Type B pancreatic cell (in vitro differentiated cells): ENCODE measurements at places on chromosomes 16 and 17. TPM values are rescaled to one million over a fixed set of nuclear protein-coding genes. Genes with fewer than 3 reads are reported as not detected.

- no peak for DNase-seq
Measured at GRCh38 chr17:79027925-79028491, 4.0 kb downstream of the C1QTNF1 start.

DNA sequence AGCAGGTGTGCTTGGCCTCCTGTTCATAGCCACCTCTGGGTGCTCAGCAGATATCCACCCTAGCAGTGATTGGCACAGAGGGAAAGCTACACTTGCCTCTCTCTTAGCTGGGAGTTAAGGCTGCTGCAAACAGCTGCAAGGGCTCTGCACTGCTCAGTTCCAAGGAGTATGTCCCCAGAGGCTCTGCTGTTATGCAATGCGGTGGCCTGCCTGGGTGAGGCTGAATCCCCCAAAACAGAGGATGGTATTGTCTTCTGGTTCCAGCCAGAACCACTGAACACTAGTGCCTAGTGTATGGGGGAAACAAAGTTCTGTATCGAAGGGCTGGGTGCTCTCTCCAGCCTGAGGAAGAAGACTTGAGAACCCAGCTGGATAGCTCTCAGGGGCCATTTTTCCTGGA, 16.8 kb downstream of the TMEM94 start:
- no peak for DNase-seq

Gene PLA2G10
- total RNA-seq = 1.3 TPM in 1 of 2 replicates, not detected in the other

DNA sequence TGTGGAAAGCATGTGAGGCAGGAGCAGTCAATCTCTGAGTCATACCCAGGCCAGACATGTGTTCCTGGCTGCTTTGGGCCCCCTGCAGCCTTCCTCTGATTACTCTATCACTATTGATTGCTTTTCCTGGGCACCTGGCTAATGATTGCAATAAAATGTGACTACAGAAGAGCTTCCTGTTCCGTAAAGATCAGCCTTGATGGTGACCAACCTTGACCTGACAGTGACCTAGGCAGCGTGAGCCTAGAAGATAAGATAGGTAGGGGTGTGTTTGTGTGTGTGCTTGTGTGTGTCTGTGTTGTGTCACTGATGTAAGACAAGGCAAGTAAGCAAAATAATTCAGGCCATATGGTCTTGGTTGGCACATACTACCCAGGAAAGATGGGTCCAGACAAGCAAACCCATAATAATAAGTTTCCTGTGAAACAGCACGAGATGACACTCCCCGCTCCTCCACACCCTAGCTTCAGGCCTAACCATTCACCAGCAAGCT, 367.7 kb upstream of the CDH11 start:
- DNase-seq = no peak

Gene TSNAXIP1
- 3.9 and 7.2 TPM in 2 replicates for total RNA-seq

DNA sequence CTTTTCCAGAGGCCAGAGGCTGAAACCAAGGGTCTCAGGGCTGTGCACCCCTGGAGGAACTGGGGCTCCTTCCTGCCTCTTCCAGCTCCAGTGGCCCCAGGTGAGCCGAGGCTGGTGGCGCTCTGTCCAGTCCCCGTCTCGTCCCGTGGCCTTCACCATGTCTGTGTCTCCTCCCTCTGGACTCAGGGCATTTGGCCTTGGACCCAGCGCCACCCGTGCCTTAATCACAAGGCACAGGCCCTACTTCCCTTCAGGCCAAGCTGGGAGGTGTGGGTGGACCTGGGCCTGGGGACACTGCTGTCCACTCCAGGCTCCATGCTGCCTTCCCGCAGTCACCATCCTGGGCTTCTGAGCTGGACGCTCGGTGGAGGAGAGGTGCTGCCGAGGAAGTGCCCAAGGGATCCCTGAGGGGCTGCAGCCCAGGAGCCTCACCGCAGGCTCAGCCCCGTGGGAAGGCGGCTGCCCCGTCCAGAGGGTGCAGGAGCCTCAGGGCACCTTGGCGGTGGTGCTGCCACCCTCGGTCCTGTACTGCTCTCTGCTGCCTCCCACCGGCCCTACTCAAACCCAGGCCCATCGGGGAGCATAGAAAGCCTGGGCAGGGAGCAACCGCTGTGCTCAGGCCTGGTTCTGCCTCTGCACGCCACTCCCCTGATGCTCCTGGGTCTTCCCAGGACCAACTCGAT, 9.6 kb upstream of the APRT start:
- DNase-seq = no peak

GRCh38 chr16:6247775-6248174, 1084.9 kb upstream of the RBFOX1 start:
- DNase-seq = no peak

Gene CD300E
- total RNA-seq = not detected in 2 replicates

DNA sequence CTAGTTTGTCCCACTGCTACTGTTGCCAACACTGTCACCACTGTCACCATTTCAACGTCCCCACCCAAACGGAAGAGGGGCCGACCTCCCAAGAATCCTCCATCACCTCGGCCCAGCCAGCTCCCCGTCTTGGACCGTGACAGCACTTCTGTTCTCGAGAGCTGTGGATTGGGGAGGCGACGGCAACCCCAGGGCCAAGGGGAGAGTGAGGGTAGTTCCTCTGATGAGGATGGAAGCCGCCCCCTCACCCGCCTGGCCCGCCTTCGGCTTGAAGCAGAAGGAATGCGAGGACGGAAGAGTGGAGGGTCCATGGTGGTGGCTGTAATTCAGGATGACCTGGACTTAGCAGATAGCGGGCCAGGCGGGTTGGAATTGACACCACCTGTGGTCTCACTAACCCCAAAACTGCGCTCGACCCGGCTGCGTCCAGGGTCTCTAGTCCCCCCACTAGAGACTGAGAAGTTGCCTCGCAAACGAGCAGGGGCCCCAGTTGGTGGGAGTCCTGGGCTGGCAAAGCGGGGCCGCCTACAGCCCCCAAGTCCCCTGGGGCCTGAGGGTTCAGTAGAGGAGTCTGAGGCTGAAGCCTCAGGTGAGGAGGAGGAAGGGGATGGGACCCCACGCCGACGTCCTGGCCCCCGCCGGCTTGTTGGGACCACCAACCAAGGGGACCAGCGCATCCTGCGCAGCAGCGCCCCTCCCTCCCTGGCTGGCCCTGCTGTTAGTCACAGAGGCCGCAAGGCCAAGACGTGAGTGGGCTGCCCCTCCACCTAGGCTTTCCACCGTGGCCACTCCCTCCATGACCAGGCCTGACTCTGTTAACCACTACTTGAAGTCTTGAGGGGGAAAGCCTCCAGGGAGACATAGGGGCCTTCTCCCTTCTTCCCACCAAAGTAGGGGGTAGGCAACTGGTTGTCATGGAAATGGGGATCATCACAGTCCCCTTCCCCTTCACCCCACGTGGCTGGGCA, 9.0 kb upstream of the PHKG2 start:
- DNase-seq = no peak

DNA sequence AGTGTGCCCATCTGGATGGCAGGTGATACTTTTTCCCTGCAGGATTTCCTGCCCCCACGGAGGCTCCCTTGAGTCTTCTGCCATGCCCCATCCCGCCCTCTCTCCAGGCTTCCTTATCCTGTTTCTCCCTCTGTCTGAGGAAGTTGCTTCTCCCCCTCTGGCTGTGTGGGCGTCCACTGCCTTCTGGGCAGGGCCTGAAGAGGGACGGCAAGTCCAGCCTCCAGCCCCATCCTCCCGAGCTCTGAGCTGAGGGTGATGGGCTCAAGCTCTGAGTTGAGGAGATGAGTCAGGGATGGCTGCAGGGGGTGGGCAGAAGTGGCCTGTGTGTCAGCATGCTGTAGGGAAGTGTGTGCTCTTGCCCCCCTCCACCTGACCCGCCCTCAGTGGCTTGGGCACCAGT, 14.2 kb upstream of the RAP1GAP2 start:
- no peak for DNase-seq

GRCh38 chr16:56801762-56802161, 63.2 kb upstream of the SLC12A3 start:
- DNase-seq = no peak

Gene HOXB2
- total RNA-seq = 35.6 and 36.5 TPM in 2 replicates

DNA sequence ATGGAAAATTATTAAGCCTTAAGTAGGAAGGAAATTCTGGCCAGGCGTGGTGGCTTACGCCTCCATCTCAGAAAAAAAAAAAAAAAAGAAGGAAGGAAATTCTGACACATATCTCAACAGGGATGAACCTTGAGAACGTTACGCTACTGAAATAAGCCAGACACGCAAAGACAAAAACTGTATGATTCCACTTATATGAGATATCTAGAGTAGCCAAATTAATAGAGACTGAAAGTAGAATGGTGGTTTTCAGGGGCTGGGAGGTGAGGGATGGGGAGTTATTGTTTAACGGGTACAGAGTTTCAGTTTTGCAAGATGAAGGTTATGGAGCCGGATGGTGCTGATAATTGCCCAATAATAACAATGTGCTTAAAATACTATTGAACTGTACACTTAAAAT, 16.2 kb upstream of the HNF1B start:
- no peak for DNase-seq

DNA sequence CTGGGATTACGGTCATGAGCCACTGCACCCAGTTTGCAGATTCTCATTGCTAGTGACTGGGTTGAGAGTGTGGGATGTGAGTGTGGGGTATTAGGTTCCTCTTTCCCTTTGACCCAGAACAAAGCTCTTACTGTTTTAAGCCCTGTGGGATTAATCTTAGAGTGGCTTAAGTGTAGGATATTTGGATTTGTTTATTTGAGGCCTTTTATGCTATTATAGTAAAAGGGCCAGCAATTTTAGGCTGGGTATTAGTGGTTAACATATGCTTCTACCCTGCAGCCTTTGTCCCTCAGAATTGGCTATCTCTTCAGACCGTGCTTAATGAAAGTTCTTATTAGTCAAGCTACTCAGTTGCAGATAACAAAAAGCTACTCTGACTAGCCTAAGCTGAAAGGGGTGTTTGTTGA, 3.2 kb downstream of the SGF29 start:
- no peak for DNase-seq

- DNase-seq = no peak
Measured at GRCh38 chr17:39813631-39814030, 50.5 kb downstream of the IKZF3 start.

Gene LRRC46
- total RNA-seq = 0.64 and 2.8 TPM in 2 replicates

DNA sequence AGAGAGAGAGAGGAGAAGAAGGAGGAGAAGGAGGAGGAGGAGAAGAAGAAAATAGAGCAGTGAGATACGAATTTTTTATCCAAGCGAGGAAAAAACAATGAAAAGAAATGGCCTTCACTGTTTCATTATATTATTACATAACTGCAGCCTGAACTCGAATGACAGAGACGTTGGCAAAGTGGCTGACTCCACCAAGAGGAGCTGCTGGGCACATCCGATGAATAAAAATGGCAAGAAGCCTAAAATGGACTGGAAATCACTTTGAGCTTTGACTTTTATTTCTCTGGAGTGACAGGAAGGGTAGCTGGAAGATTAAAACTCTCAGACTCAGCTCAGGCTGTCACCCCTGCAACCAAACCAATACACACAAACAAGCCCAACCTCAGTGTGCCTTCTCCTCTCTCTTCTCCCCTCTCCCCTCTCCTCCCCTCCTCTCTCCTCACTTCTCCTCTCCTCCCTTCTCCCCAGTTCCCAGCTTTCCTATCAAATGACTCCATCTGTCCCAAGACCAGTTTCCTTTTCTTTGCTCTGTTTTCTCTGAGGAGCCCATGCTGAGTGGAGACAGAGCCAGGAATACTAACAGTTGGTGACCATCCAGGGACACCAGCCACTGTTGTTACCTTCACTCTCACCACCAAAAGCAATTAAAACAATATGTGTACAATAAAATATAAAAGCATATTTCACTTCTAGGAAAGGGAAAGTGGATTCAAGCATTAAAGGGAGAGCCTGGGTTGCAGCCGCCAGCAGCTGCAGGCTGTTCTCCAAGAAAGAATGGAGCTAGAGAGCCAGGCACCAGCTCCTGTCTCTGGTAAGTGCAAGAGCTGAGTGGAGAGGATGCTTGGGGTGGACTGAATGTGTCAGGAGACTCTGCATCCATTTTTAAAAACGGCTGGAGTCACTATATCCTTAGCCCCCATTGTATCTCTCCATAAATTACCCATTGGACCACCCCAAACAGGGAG, 51.2 kb downstream of the SOX9 start:
- DNase-seq = no peak

Gene C17orf113
- total RNA-seq = 2.1 and 3.0 TPM in 2 replicates

Gene CCL5
- total RNA-seq = 1.1 TPM in 1 of 2 replicates, not detected in the other

Gene WFIKKN2
- 1.7 TPM in 1 of 2 replicates, not detected in the other for total RNA-seq

DNA sequence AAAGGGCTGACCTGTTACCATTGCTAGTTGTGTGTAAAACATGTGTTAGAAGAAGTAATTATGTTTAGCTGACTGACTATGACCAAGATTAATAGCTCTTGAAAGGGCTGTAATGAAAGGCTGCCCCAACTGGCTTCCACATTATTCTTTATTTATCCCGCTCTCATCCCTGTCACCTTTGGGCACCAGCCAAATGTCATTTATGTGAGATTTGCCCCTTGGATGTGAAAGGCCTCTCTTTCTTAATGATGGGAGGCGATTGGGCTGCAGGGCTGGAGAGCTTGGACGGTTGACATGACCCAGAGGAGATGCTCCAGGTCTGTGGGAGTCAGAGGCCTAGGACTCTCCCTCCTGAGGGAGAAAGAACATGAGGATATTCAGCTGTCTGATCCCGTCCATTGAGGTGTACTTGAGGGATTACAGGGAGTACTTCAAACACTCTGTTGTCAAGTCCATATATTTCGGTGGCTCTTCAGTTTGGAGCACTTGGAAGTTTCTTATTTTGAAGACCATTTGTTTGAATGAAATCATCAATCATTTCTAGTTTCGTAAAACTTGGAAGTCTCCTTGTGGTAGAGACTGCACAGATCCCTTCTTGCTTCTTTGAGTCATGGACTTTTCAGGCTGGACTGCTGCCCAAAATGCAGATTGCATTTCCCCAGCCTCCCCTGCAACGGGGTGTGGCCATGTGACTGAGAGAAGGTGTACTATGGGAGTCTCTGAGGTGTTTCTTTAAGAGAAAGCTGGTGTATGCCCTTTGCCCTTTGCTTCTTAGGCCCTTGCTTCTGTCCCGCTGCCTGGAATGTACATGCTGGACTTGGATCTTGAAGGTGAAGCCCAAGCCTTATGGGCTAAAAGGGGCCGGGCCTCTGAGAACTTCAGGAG, 51.3 kb downstream of the FTO start:
- DNase-seq = no peak

DNA sequence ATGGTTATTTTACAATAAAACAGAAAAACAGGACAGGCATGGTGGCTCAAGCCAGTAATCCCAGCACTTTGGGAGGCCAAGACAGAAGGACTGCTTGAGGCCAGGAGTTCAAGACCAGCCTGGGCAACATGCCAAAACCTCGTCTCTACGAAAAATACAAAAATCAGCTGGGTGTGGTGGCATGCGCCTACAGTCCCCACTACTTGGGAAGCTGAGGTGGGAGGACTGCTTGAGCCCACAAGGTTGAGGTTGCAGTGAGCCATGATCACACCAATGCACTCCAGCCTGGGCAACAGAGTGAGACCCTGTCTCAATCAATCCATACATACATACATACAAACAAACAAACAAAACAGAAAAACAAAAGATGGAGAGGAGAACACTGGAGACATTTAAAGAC, 45.6 kb downstream of the USP31 start:
- DNase-seq = no peak

- peak; percentile 25 for DNase-seq
Measured at GRCh38 chr17:39357488-39357887, 43.9 kb downstream of the FBXL20 start.

- no peak for DNase-seq
Measured at GRCh38 chr17:63686138-63686685, 13.7 kb downstream of the LIMD2 start.

- peak; percentile 79 for DNase-seq
Measured at GRCh38 chr16:10579965-10580882, at the start of gene EMP2. Gene EMP2, minus strand, starts transcription at chr16:10580598. Its CDS starts 32,981 bp downstream, at chr16:10547617.
